ENCODE measurements at places on chromosomes 16 and 17.

DNA sequence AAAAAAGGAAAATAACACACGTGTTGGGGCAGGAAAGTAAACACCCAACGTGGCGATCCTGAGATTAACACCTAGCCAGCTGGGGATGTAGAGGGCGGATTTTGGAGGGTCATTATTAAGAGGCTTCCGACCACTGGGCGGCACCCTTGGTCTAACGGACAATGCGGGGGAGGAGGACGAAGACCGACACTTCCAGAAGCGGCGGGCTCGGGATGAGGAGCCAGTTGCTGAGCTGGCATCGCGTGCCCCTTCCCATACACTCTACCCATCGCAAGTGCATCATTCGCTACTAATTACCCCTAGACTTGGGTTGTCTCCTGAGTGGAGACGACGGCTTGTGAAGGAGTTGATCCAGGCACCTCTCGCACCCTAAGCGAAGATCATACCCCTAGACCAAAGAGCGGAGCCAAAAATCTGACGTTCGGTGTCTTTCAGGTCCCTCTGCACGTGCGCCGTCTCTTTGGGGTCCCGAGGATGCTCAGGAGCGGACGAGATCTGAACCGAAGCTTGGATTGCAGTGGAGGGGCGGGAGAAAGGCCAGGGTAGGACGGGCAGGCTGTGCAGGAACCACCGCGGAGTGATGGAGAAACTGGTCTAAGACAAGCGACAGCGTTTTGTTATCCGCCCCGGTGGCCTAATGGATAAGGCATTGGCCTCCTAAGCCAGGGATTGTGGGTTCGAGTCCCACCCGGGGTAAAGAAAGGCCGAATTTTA is 17.6 kb downstream of the ZNF213 start:
- peak; percentile 51 for DNase-seq

DNA sequence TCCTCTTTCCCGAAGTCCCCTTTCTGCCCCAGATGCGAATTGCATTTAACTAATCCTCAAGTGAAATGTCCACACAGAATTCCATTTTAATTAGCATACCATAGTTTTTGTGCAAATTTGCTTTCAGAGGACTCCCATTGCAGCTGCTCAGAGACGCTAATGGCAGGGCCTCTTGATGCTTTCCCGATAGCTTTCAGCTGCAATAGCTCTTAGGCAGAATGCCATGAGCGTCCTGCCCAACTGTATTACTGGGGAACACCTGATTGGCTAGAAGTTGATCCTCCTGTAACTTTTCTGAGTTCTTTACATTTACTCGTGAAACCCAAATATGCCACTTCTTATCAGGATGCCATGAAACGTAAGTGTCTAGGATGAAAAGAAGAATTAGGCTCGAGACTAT is 203.0 kb downstream of the UTP18 start:
- no peak for DNase-seq

GRCh38 chr17:38798614-38799500 is 499 bp downstream of the PIP4K2B start:
- no peak for DNase-seq

DNA sequence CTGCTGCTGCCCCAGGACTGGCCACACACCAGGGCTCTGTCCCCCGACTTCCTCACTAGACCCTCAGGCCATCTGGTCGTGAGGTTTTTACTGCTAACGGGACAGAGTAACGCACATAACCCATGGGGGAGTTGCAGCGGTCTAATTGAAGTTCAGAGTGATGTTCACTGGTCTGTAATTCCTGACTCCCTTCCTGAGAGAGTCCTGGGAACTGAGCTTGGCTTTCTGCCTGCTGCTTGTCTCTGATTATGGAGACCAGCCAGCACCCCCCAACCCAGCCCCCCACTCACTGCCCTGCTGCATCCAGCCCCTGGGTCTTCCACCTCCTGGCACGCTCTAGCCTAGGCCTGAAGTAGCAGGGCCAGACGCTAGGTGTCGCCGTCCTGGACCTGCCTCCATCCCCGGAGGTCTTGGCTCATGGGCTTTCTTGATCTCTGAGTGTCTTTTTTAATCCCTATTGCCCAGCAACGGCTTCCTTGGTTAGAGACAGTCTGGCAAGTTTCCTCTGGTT is 192.9 kb downstream of the CCDC182 start:
- no peak for DNase-seq

GRCh38 chr17:63703029-63703428 is 3.1 kb upstream of the LIMD2 start:
- no peak for DNase-seq

DNA sequence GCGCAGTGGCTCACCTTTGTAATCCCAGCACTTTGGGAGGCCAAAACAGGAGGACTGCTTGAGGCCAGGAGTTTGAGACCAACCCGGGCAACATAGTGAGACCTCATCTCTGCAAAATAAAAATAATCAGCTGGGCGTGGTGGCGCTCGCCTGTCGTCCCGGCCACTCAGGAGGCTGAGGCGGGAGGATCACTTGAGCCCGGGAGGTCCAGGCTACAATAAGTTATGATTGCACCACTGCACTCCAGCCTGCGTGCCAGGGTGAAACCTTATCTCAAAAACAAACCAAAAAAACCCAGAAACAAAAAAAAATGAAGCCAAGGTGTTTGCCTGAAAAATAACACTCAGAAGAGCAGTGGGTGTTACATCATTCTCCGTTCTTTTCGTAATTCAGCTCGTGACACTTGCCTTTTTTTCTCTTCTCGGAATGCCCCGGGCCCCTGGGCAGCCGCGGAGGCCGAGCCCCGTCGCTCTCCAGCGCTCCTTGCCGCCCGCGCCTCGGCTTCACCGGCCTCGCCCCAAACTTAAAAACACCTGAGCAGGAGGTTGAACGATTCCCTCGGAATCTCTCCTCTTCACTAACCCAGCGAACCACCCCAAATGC is 17.0 kb downstream of the PRCD start:
- no peak for DNase-seq

DNA sequence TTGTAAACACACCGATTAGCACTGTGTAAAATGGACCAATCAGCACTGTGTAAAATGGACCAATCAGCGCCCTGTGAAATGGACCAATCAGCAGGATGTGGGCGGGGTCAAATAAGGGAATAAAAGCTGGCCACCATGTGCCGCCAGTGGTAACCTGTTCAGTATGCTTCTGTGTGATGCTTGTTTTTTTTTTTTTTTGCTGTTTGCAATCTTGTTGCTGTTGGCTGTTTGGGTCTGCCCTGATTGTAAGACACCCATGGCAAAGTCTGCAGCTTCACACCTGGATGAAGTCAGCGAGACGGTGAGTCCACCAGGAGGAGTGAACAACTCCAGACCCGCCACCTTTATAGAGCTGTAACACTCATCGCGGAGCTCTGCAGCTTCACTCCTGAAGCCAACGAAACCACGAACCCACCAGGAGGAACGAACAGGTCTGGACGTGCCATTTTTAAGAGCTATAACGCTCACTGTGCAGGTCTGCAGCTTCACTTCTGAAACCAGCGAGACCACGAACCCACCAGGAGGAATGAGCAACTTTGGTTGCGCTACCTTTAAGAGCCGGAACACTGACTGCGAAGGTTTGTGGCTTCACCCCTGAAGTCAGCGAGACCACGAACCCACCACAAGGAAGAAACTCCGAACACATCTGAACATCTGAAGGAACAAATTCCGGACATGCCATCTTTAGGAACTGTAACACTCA is 85.0 kb upstream of the MED9 start:
- no peak for DNase-seq

DNA sequence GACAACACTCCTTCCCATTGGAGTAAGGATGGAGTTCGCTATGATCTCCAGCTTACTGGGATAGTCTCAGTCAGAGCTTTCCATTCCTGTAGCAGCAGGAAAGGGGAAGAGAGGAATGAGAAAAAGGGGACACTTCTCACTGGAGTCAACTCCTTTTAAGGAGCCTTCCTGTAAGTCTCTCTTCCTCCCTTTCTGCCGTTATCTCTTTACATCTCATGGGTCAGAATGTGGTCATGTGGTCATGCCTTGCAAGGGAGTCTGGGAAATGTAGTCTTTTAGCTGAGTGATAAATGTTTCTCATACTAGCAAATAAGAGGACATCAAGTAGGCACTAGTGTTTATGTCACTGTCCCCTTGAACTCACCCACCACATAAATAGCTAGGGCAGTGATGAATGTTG is 227.3 kb downstream of the HAPSTR1 start:
- no peak for DNase-seq

DNA sequence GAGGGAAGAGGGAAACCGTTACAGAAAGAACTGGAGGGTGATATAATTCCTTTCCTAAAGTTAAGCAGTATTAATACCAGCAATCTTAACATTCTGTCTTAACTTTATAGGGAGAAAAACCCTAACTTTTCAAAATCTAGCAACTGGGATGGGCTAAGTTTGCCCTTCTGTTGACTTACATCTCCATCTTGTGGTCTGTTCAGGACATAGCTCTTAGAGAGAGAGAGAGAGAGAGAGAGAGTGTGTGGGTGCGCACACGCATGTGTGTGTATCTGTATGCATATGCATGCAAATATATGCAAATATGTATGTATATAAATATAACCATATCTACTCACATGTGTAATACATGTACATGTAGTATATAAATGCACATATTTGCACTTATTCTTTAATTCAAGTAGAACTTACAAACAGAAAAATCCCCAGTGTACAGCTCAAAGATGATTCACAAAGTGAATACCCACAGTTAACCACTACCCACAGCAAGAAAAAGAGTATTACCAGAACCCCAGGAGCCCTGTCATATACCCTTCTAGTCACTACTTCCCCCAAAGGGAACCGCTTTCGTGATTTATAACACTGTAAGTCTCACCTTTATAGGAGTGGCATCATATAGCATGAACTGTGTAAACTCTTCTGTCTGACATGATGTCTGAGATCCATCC is 46.5 kb downstream of the STX8 start:
- no peak for DNase-seq

- DNase-seq, result no peak
Observed at GRCh38 chr16:85820604-85821372, 21.3 kb downstream of the COX4I1 start.

DNA sequence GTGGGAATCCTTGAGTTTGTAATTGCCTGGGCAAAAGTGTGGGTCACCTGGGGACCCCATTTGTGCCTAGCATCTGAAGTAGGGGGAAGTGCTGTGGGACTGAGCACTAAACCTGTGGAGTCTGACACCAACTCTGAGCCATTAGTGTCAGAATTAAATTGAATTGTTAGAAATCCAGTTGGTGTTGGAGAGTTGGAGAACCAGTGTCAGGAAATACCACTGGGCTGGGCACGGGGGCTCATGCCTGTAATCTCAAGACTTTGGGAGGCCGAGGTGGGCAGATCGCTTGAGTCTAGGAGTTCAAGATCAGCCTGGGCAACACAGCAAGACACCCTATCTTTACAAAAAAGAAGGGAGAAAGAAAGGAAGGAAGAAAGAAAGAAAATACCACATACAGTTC is 67.5 kb upstream of the BRD7 start:
- no peak for DNase-seq

DNA sequence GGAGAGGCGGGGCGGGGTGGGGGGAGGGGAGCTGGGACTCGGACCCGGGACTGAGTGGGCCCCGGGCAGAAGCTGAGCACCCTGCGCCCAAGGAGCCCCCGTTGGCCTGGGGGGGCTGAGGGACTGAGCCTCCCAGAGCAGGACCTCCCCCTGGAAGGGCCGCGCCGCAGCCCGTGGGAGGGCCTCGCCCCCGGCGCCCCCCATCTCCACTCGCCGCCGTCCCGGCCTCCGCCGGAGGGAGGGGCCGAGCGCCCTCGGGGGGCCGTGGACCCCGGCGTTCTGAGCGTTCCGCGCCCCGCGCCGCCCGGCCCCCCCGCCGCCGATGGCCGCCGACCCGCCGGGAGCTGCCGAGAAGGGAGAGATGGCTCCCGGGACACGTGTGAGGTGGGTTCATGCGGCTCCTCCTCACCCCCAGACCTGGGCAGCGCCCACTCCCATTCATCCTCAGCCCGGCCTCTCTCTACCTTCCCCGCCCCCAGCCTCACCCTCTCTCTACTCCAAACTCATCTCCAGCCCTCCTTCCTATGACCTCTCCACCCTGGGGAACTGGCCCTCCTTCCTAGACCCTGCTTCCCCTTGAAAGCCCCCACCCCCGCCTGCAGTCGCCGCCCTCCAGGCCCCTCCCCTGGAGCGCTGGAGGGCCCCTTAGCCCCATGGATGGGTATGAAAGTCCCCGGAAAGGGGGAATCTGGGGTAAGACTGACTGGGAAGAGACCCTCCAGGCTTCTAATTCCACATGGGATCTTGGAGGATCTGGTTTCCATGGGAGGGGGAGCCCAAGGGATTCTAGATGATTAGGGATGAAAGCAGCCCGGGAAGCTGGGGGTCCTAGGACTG is 922 bp downstream of the FBXL19 start:
- no peak for DNase-seq

- DNase-seq, result no peak
Observed at GRCh38 chr17:29169806-29170591, 10.2 kb downstream of the MYO18A start.

DNA sequence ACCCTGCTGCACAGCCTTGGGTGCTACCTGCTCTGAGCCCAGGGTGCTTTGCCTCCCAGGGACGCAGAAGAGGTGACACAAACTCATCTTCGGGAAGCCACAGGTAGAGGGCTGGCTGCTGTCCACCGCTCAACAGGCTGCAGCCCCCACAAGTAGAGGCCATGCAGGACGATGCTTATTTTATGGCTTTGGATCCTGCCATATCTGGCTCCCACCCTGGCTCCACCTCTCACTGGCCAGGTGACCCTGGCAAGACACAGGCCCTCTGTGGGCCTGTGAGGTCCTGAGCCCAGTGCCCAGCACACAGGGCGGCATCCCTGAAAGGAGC is 11.3 kb upstream of the BCAR1 start:
- no peak for DNase-seq

- DNase-seq, result no peak
Observed at GRCh38 chr16:57446531-57447185, 527 bp downstream of the CIAPIN1 start.

DNA sequence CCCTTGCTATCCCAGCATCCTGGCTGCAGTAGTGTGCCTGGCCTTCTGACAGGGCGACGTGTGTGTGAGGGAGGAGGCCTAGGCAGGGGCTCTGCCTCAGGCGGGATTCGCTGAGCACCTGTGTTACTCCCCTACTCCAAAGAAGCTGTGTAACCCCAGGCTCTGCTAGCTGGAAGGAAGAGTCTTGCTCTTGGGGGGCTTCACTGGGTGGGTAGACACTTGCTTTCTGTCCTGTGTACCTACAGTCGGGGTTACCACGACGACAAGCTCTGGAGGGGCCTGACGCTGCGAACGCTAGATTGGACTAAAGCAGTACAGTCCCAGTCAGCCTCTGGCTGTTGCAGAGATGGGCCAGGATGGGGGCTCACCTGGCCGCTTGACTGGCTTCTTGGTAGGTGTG is 9.5 kb downstream of the EXOC7 start:
- DNase-seq, result no peak

Data from kidney epithelial cell (primary cell).